ENCODE measurements at places on chromosomes 2 and 18. TPM values are rescaled to one million over a fixed set of nuclear protein-coding genes. Genes with fewer than 3 reads are reported as not detected.

The AOX1 gene
- 85.6 TPM for polyA plus RNA-seq

The PXDN gene
- 132 TPM for polyA plus RNA-seq

The AQP12B gene
- not detected for polyA plus RNA-seq

The TNFAIP6 gene
- polyA plus RNA-seq: 0.38 TPM

The LIMS2 gene
- 282 TPM for polyA plus RNA-seq

The TFCP2L1 gene
- 1.1 TPM for polyA plus RNA-seq

The NCKAP5 gene
- polyA plus RNA-seq: 0.16 TPM

The TMEM247 gene
- not detected for polyA plus RNA-seq

The GNAL gene
- 2.7 TPM for polyA plus RNA-seq

The DUSP19 gene
- polyA plus RNA-seq: 0.30 TPM

The PRKAG3 gene
- polyA plus RNA-seq: 0.06 TPM

The UGT1A5 gene
- polyA plus RNA-seq: not detected

The CXCR1 gene
- polyA plus RNA-seq: 7.9 TPM

All from adipose tissue (tissue), 3 donors.